ENCODE measurements at places on chromosomes 6 and 20.

DNA sequence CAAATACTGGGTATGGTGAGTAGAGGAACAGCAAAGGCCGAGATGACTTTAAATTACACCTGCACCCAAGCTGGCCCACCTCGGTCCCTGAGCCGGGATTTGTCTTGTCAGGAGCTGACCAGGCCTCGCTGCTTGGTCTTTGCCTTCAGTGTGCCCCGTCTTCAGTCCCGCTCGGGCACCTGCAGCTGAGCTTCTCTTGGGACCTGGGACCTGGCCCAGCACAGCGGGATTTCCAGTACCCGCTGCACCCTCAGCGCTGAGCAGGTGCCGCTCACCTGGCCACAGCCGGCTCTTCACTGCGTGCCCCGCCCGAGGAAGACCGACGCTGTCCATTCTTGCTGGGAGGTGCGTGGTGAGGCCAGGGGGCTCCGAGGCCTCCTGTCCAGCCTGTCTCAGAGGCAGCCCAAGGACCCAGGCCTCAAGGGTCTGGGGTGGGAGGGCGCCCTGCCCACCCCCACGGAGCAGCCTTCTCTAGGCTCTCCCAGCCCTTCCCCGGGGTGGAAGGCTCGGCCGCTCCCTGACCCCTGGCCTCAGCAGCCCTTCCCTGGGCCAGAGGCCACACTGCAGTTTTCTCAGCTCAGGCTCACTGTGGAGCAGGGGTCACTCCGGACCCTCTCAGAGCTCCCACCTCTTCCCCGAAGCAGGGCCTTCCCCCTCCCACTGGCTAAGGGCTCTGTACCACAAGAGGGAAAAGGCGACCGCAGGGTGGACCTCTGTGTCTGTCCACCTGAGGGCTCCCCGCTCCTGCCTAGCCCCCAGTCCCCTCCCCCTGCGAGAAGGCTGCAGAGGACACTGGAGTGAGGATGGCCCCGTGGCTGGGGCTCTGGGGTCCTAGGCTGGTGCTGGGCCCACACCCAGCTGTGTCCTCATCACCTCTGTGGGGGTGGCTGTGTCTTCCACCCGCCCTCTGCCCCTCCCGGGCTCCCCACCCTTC, 119.3 kb downstream of the RNASET2 start:
- DNase-seq, result no peak

DNA sequence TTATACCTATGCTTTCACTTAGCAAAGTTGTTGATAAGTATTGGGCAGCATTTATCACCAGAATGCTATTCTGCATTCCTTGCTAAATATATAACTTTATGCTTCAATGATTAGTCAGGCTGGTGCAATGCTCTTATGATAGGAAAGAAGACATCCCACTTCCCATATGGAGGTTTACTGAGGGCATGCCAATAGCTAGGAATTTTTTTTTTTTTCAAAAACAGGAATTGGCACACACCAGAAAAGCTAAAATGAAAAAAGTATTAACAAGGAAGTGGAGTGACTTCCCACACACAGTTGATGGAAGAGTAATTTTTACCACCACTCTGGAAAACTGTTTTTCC, 90.8 kb downstream of the FRK start:
- peak; percentile 9 for DNase-seq

GRCh38 chr20:20680991-20681508, 31.4 kb downstream of the RALGAPA2 start:
- no peak for DNase-seq

- no peak for DNase-seq
These were observed 99.2 kb upstream of the RREB1 start for GRCh38 chr6:7008451-7008988.

DNA sequence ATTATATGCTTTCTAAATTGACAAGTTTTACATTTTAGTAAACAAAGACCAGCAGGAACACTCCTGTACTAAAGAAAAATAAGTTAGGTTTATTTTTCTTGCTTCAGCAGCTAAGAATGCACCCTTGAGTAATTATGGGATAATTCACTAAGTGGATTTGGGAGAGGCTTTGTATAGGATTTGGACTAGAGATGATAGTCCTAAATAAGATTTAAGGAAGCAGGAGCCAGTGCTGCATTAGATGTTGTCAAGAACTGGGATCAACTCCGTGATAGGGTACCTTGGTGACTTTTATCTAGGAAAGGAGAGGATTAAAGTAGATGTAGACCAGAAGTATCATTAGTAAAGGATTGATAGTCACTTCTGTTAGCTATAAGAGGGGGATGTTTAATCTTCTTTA, 4.1 kb upstream of the C6orf141 start:
- no peak for DNase-seq

GRCh38 chr6:17962436-17963031, 24.9 kb downstream of the KIF13A start:
- peak; percentile 92 for DNase-seq

GRCh38 chr6:29011276-29011734, 6.2 kb upstream of the ZNF311 start:
- no peak for DNase-seq

DNA sequence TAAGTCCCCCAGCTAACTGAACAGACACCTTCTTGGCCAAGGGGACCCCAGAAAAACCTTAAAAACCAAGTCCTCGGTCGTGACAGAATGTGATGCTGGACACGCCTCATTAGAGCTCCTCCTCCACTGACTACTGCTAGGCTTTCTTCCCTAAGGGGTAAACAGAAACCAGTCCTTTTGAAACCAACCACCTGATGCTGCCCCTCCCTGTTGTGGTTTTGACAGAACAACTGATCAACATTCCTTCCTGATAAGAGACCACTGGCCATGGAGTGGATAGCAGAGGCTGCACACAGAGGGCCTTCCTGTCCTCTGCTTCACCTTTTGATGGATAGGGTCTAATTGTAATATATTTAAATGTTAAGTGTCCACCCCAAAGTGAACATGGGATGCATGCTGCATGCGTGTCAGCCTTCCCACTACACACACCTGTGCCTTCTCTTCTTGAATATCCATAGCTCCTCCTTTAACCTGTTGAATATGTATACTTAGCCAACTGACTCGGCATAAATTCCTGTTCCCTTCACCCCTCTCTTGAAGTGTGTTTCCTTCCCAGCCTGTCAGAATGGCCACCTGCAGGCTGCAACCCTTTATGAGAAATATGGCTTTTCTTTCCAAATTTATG, 27.9 kb upstream of the SLC2A12 start:
- DNase-seq, result no peak

DNA sequence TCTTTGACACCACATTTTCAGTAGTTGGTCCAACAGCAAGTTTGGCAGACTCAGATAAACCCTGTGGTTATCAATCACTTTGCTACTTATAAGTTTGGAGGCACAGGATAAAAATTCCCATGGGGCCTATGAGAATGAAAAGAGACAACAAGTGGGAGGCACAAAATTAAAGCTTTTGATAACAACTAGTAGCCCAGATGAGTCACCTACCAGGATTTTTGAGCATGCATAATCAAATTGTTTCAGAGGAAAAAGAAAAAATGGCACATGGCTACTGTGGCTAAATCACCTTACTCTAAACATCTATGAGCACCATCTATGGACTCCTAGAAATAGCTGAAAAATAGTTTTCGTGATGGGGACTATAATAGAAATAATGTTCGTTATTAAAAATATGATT, 40.8 kb upstream of the BMP5 start:
- DNase-seq, result no peak

DNA sequence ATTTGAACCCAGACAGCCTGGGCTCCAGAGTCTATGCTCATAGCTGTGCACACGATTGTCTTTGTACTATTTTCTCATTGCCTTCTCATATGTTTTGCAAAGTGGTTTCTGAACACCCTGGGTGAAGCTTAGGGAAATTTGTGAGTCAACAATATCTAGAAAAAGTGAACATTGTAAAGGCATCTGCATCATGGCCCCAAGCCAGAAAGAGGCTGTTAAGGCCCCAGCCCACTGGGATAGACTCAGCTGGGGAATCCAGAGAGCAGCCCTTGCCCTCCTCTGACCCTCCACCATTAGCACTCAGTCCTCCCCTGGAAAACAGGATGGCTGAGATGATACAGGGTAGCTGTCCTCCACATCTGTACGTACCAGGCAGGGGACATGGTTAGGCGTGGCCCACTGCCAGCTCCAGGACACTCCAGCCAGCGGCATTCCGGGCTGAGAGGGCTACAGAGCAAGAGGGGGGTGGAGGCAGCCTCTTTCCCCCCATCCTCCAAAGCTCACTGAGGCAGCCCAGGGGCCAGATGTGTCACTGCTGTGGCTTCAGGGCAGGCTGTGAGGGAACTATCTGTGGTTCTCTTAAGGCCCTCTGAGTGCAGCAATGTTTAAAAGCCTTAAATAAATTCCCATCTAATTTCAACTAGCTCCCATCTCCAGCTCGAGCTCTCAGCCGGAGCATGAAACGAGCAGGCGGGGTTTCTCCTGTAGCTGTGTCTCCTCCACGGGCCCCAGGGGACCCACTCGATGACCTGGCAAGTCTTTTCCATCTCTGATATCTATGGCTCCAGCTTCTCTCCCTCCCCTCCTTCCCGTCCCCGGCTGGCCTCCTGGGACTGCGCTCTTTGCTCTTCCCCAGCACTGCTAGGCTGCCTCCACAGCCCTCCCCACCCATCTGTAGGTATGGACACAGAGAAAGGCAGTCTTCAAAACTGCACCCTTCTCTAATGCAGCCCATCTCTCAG, 209.4 kb upstream of the LRFN2 start:
- no peak for DNase-seq

DNA sequence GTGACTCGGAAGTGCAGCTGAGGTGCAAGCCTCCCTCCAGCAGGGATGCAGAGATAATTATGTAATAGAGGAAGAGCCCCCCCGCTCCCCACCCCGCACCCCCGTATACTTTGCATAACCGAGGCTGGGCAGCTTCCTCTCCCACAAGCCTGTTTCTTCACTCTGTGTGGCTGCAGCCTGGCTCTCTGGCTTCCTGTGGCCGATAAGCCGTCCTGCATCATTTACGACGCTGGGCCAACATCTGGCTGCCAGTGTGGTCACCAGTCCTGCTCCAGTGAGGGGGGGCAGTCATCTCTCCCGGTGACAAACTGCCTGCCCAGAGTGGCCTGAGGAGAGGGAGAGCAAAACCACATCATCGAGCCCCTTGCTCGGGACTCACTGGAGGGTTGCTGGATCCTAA, 59.2 kb downstream of the RBM38 start:
- no peak for DNase-seq

DNA sequence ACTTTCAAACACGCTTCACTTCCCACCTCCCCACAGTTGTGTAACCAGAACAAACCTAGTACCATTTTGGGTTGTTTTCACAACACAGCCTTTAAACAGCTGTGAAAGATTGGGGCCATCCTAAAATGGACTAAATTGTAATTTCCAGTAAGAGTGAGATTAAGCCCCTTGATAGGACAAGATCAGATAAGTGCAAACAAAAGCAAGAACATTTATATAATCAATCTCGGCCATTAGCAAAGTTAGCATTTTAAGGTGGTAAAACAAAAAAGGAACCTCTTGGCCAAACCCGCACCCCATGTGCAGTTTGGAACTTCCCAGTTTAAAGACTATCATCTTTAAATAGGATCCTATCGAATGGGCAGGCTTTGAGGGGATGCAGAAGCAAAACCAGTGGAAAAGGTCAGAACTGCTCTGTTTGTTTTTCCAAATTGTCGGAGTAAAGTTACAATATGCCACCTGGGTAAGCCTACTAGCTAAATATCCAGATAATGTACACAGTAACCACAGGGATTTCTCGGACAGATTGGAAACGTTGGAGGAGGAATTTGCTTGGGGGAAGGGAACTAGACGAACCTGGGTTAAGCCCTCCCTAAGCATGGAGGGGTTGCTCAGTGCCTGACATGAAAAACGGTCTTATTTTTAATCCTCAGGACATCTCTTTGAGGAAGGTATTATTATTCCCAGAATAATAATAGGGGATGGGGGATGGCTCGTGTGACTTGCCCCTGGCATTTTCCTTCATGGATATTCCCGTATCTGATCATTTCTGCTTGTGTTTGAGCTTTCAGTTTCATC, 159.8 kb upstream of the SALL4 start:
- DNase-seq, result no peak

GRCh38 chr6:144033816-144034735, 26.0 kb upstream of the PLAGL1 start:
- DNase-seq, result no peak

GRCh38 chr20:57922706-57923105, 212.9 kb upstream of the PMEPA1 start:
- no peak for DNase-seq

GRCh38 chr20:11912013-11912658, 5.6 kb upstream of the BTBD3 start:
- no peak for DNase-seq
